ENCODE measurements at places on chromosomes 13 and 19.

DNA sequence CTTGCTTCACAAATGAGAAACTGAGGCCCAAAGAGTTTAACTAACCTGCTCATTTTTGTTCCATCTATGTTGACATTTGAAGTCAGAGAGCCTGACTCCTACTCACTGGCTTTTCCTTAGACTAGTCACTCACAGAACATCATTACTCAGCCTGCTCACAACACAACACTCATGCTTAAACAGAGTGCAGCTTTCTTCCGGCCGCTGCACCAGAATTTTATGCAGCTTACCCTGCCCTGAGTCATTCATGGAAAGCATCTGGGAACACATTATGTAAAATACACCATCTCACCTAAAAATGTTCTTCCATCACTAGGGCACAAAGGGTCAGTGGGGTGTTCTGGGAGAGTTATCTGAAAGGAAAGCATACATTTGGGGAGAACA is 303.4 kb downstream of the SPRY2 start:
- DNase-seq, result no peak

DNA sequence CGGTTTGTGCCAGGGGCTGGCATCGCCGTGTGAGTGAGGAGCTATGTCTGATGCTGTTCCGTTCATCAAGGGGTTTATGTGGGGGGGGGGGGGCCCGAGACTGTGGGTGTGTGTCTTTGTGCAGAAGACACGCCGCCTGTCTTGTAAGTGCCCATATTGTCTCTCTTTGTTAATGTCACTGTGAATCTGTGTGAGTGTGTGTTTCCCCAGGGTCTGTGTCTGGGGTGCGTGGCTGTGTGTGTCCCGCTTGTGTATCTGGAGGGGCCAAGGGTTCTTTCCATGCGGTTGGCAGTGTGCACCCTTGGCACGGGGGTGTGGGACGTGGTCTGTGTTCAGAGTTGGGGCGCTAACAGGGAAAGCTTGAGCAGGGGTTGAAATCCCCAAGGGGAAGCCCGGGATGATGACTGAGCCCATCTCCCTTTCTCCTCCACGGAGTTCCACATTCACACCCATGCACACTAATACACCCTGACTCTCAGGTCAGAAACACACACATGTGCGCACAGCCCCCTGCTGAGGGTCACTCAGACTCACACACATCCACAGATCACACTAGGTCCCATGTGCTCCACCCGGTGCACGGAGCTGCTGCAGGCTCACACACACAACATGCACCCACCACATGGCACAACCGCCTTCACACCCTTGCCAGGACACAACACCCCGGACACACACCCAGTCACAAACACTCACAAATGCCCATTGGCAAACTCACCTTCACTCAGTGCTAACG is 1.8 kb downstream of the NCAN start:
- DNase-seq, result no peak

DNA sequence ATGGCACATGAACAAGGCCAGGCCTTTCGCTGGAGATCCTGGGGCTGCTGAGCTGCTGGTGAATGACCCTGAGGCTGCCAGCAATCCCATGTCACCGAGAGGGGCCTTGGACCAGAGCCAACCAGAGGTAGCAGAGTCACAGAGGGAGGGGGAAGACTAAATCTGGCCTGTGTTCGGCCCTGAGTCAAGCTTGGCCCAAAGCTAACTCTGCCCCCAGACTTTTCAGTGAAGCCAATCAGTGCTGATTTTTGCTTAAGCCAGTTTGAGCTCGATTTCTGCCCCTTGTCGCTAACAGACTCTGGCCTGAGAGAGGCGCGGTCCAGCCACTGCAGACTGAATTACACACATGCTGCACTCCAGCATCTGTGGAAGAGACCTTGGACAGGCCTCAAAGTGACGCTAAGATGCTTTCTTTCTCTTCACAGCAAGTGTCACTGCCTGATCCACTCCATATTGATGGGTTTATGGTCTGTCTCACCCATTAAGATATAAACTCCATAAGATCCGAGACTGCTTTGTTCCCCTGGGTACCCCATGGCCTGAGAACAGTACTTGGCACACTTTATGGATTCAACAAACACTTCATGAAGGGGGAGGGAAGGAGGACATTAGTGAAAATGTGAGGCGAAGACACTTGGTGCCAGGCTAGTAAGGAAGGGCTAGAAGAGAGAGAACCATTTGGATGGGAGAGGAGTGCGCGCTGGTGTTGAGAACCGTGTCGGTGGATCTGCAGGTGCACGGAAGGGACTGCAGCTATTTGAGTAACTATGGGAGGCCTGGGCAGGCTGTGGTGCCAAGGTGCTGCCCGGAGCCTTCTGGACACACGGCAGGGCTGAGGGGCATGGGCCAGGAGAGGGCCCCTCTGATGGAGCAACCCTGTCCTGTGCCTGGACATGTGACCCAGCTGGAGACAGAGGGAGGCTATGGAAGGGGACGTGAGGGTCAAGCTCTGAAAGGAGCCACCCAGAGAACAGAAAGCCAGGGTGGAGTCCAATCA is 17.6 kb downstream of the RANBP3 start:
- no peak for DNase-seq

- no peak for DNase-seq
Measured at GRCh38 chr13:48715977-48716376, 62.2 kb downstream of the CYSLTR2 start.

GRCh38 chr19:44712864-44713515 is 14.0 kb downstream of the CEACAM16 start:
- no peak for DNase-seq

GRCh38 chr13:40615619-40616018 is 50.8 kb downstream of the FOXO1 start:
- DNase-seq, result no peak

DNA sequence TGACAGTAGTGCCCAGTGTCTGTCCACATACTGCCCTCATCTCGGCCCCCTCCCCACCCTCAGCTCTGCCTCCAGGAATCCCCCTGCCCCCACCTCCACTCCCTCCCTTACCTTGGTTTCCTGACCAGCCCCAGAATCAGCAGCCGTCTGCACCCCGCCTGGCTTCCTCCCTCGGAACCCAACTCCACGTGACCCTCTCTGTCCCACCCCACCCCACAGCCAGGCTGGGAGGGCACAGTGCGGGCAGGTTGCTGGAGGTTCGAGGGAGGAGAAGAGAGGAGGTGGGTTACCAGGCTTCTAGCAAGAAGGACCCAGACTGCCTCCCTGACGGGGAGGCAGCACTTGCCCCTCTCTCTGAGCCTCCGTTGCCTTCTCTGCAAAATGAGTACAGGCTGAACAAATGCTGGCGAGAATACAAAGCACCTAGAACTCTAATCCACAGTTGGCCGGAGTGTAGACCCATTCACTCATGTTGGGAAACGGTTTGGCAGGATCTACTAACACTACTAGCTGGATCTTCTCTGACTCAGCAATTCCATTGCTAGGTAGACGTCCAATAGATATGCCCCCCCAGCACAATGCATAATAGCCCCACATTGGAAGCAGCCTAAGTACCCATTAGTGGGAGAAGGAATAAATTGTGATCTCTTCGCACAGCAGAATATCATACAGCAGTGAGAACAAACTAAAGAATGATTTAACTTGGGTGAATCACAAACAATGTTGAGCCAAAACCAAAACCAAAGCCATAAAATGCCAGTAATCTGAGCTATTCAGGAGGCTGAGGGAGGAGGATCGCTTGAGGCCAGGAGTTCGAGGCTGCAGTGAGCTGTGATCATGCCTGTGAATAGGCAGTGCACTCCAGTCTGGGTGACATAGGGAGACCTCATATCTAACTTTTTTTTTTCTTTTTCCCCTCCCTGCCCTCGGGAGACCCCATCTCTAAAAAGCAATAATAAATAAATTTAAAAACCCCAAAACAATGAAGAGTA is at the start of gene RASAL3:
Gene RASAL3, minus strand, starts transcription at position 151 of the 992 bp plus-strand sequence. CDS start 186 bp downstream, outside the sequence.
- peak; percentile 82 for DNase-seq

DNA sequence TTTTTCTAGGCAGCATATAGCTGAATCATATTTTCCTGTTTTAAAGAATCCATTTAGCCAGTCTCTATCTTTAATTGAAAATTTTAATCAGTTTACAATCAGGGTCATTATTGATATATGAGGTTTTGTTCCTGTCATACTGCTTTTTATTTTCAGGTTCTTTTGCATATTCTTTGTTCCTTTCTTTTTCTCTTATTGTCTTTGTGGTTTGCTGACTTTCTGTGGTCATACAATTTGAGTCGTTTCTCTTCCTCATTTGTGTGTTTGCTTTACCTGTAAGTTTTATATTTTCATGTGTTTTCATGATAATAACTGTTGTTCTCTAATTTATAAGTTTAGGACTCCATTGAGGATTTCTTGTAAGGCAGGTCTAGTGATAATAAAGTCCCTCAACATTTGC is 812.6 kb downstream of the DACH1 start:
- DNase-seq, result no peak

DNA sequence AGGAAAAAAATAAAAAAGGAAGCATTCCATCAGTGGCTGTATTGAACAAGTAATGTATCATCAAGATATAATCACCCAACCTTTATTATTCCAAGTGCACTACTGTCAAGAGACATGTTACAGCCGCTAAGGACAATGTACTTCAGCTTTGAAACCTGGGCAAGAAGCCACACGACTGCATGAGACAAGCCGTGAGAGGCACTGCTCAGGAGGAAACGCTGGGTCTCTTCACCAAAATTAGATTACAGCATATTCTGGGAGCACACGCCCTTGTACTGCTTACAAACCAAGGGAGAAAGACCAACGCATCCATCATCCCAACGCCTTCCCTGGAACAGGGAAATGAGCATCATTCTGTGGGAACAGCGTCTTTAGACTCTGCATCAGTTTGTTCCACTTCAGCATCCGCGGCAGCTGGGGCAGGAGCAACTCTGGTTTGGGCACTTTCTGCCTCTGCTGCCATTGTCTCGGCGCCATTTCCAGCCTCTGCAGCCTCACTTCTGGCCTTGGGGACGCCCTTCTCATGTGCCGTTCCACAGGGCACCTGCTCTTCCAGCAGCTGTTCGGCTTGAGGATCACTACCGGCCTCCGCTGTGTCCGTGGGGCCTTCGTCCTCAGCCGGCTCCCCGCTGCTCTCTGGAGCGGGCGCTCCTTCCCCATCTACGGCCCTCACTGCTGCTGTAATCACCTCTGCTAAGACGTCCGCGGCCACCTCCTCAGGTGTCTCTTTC is 22.4 kb upstream of the BRD4 start:
- DNase-seq, result no peak

DNA sequence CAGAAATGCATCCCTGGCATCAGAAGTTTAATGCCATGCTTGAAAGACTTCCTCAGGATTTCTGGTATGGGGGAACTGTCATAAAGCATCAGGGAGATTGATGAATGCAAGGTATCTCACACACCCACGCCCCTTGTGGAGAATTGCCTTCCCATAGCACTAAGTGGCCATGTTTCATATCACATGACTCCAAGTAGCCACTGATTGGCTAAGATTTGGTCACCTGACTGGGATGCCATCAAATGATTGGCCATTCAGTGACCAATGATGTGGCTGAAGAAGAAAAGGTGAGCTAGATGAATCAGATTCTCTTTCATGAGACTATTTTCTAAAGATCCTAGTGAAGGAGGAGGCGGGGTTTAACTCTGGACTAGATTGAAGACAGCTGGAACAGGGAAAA is 7.3 kb downstream of the KLK8 start:
- DNase-seq, result no peak

GRCh38 chr13:110716247-110716515 is 2.7 kb downstream of the ING1 start:
- DNase-seq, result no peak

GRCh38 chr19:49129238-49129583 is 9.9 kb downstream of the PPFIA3 start:
- DNase-seq, result no peak

DNA sequence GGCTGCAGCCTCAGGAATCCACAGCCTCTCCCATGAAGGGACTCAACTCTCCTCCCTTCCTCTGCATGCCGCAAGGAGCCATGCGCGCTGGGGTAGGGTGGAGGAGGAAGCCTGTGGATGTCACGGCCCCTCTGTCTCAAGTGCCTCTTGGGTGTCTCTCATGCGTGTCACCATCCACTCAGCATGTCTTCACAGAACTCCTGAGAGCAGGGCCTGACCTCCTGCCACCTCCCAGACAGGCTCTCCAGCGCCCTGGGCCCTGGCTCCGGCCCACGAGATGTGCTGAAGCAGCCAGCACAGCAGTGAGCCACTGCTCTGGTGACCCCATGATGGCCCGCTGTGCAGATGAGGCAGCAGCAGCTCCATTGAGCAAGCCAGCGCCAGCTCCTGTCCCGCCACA is 25.9 kb upstream of the SPACA7 start:
- DNase-seq, result no peak

DNA sequence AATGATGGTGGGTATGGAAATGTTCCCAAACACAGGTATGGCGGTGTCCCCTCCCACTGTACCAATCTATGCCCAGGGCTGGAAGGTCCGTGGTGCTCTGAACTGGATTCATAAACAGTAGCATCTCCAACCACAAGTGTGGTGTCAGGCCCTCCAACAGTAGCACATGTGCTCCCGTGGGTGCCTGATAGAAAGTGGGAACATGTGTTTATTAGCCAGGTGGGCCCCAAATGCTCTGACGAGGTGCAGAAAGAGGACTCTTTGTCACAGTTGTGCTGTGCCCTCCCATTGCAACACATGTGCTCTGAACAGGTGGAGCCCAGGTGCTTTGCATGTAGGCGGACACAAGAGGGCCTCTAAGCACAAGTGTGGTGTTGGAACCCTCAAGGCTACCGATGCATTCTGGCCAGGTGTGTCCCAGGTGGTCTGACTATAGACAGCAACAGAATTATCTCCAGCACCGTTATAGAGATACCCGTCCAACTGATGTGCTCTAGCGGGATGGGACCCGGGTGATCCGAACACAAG is 75.4 kb upstream of the ZNF30 start:
- no peak for DNase-seq

- no peak for DNase-seq
Measured at GRCh38 chr13:40672765-40673397, 6.4 kb upstream of the FOXO1 start.

DNA sequence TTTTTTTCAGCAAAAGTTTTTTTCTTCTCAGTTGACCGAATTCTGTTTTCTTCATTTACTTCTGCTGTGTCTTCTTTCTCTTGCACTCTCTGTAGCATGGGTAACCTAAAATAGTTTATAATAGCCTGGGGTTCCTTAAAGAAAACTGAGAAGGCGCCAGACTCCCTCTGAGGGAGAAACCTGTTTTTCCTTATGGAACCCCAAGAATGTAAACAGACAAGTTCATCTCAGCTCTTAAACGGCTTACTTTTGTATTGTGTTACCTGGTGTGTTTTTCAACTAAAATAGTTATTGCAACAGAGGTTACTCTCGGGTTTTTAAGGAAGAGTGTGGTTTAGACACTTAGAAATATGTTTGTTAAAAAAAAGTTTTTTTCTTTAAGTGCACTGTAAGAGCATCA is 23.8 kb upstream of the TM9SF2 start:
- no peak for DNase-seq

DNA sequence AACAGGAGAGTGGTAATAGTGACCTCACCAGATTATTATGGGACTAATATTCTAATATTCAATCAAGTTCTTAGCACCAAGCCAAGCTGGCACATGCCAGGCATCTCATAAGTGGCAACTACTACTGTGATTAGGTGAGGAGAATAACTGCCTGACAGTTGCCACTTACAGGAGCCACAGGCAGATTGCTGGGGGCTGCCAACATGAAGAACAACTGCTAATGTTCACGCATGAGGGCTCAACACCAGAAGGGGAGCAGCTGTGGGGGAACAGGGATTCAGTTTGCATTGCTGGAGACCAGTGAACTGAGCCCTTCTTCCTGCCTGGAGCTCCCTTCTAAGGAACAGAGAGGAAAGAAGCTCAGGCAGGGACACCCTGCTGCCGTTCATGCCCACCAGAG is 504.5 kb downstream of the FOXO1 start:
- no peak for DNase-seq
